Retina (tissue), 1 donor: ENCODE measurements at places on chromosomes 12 and 14.
A peak's percentile ranks its signal among the peaks of the same experiment; 100 is the strongest.

DNA sequence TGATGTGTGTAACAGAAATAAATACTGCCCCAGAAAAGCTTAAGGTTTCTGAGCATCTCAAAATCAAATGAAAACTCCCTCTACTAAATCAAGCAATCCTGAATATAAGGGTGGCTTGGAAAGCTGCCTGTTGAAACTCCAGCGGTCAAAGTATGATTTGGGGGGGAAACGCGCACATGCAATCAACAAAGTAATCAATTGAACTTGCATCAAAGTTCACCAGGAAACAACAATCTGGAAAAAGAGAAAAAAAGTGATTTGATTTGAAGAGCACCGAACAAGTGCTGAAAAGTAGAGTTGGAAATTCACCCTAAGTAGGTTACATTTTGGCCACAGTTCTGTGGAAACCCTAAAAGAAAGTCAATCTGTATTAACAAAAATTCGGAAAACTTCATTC lies 700 bp downstream of the CNIH1 start:
- DNase-seq: no peak

- peak; percentile 74 for DNase-seq
Observed at GRCh38 chr14:95394297-95395097, 74.8 kb upstream of the CLMN start.

GRCh38 chr12:128336204-128337070 lies 69.5 kb downstream of the TMEM132C start:
- no peak for DNase-seq

- no peak for DNase-seq
Observed at GRCh38 chr14:65594882-65595237, 182.3 kb downstream of the FUT8 start.

- DNase-seq: no peak
Observed at GRCh38 chr12:38289396-38289795, 27.2 kb upstream of the ALG10B start.

GRCh38 chr14:38789805-38790204 lies 313.2 kb downstream of the SEC23A start:
- DNase-seq: no peak

- peak; percentile 96 for DNase-seq
Observed at GRCh38 chr14:24367514-24368211, at the start of gene NFATC4. Gene NFATC4 (plus strand): TSS chr14:24368184. CDS start chr14:24368341, 157 bp downstream.

DNA sequence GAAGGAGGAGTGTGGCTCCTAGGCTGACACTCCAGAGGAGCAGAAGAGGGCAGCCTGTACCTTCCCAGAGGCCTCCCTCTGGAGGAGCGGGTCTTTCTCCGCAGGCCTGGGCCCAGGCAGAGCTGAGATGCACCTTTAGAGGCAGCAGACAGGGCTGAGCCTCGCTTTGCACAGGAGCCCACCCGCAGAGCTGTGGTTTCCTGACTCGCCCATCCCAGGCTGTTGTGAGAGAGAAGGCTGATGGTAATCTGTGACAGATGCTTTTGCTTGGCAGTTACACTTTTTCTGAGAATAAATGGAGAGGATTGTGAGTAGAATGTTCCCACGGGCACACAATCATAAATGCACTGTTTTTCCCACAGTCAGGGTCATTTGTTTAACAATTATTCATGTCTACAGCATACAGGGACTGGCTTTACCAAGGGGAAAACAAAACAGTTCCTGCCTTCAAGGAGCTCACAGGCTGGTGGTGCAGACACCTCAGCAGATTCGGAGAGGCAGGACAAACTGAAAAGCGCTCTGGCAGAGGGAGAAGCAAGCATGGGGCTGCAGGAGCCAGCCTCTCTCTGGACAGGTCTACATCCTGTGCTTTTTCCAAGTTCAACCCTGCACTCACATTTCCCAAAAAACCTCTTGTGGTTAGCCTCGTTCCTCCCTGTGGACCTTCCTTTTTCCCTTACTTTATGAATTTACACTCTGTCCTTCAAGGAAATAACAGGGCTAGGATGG lies 13.9 kb downstream of the EVL start:
- no peak for DNase-seq

DNA sequence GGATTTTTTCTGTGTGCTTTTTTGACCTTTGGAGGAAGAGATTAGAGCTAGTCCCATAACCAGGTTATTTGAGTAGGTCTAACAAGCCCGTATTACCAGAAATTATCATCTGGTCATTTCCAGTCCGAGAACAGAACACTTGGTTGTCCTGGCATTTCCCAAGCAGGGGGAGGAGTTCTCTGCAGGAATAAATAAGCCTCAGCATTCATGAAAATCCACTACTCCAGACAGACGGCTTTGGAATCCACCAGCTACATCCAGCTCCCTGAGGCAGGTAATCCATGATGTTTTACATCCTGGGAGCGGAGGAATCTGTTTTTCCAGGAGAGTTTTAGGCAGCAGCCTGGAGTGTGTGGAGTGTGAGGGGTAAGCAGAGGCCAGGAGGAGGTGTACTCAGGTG lies at the start of gene SERPINA3:
TSS of gene SERPINA3 (plus strand) at position 218 of the 400 bp plus-strand sequence. CDS start 2,051 bp downstream, outside the sequence.
- no peak for DNase-seq

GRCh38 chr12:90090929-90091651 lies 382.5 kb upstream of the ATP2B1 start:
- DNase-seq: no peak

DNA sequence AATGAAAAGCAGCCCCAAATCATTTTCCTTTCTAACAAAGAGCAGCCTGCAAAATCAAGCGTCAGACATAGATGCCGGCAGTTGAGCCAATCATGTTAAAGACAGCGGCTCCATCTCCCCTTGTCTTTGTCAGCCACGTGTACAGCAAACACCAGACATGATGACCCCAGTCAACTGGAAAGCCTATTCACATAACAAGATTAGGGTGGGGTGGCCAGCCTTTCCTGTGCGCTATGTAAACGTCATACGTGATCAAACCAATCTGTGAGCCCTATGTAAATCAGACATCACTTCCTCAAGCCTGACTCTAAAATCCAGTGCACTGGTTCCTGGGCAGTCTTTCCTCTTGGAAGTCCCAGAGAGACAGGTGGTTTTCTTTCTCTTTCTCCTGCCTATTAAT lies 9.9 kb upstream of the FICD start:
- DNase-seq: no peak

- DNase-seq: no peak
Observed at GRCh38 chr14:73489481-73490175, 1.1 kb upstream of the RIOX1 start.

- no peak for DNase-seq
Observed at GRCh38 chr14:77657280-77657679, 40.8 kb upstream of the SPTLC2 start.

DNA sequence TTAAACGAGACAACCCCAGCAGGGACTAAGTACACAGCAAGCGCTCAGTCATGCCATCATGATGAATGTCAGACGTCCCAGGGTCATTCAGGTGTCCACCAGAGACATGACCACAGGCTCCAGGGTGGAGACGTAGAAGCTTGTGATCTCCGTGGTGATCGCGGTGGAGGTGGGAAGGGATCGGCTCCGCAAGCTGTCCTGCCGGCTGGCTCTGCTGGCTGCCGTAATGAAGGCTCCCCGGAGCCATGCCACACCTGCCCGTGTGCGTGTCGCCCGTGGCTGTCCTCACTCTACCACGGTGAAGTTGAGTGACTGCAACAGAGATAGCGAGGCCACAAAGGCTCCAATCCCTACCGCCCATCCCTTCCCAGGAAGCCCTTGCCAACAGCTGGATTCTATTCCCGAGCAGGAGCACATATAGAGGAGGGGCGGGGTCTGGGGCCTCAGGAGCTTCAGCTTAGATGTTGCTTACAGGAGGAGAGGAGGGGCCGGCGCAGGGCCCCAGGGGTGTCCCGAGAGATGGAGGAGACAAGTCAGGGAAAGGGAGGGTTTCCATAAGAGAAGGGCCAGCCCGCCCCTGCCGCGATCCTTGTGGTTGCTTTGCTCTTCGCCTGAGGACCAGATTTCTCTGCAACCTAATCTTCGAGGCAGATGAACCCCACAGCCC lies 332.6 kb upstream of the SFSWAP start:
- peak; percentile 1 for DNase-seq

DNA sequence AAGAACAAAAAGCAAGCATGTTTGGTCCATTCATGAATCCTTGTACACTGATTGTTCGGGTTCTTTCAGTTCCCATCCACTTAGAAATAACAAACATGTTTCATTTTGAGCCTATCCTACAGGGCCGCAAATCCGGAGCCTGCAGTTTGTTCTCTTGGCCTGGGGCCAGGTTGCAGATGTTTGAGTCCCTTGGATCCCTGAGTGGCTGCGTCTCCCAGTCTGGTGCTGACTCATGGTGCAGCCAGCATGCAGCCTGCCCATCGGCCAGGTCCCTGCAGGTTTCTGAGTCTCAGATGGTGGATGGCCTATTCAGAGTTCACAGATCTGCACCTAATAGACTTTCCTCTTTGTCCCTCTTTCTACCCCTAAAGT lies 1.9 kb upstream of the DYNC1H1 start:
- DNase-seq: no peak

DNA sequence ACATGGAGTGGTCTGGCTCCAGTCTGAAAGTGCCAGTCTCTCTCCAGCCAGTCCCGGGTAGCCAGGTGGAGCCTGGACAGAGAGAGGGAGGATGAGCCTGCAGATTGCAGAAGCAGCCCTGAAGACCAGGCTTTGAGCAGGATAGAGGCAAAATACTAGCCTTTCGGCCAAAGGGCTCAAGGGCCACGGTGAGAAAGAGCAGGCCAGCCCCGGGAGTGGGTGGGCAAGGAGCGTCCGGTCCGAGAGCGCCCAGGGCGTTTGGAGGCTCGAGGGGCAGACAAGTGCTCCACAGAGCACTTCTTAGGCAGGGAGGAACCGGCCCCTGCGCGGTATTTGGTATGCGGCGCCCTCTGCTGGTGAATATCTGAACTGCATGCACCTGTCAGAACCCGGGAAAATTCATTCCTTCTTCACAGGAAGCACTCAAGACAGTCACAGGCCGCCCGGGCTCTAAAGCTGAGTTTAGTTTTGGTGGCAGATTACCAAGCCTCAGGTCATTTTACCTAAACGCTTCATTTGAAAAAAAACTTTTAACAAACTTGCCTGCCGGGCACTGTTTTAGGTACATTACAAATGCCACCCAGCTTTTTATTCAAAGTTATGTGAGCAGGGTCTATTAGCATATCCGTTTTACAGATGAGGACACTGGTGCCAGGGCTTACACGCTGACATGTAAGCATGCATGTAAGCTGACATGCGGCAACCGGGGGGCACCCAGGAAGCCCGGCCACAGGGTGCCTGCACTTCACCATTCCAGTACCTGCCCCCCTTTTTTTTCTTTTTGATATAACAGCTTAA lies 21.0 kb upstream of the PSMC1 start:
- peak; percentile 88 for DNase-seq

DNA sequence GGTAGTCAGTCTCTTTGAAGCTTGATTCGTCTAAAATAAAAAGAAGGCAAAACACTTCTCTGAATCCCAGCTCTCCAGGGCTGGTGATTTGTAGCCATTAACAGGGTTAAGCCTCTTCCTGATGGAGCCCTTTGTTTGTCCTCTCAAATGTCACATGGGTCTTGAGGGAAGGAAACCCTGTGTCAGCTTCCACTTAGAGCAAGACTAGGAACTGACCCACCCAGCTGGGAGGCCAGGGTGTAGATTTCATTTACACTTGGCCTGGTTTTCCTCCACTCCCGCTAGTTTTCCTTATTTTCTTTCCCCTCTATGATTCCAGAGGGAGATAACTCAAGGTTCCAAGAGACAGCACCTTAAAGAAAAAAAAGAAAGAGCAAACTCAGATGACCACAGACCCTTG lies 230.5 kb upstream of the EGLN3 start:
- DNase-seq: no peak

GRCh38 chr12:13437541-13437940 lies 241.0 kb downstream of the EMP1 start:
- no peak for DNase-seq

DNA sequence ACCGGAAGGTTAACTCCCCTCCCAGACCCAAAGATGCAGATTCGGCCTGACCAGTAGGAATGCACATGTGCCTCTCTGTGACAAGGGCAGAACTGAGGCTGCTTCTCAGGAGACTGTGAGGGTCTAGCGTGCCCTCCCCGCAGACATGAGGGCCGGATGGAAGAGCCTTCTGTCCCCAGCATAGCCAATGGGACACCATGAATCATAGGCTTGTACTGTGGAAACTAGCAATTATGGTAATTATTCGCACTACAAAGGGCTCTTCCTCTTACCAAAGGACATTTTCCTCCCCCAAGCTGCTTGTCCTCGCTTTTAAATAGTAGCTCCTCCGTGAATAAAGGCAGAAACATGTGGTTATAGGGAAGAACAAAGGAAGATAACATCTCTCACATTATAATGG lies 6.2 kb downstream of the COA8 start:
- DNase-seq: no peak

GRCh38 chr12:45532113-45532512 lies 197.4 kb upstream of the ARID2 start:
- DNase-seq: no peak

DNA sequence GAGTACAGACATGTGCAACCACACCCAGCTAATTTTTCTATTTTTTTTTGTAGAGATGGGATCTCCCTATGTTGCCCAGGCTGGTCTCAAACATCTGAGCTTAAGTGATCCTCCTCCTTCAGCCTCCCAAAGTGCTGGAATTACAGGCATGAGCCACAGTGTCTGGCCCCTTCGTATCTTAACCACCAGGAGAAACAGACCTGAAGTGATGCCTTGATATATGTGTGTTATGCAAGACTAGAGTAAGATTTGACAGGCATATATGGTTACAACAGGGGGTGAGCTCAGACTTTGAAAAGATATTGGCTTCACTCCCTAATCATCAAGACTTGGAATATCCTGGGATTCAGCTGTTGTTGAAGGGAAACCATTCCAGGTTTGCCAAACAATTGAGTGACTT lies 10.7 kb upstream of the GALNT6 start:
- no peak for DNase-seq

DNA sequence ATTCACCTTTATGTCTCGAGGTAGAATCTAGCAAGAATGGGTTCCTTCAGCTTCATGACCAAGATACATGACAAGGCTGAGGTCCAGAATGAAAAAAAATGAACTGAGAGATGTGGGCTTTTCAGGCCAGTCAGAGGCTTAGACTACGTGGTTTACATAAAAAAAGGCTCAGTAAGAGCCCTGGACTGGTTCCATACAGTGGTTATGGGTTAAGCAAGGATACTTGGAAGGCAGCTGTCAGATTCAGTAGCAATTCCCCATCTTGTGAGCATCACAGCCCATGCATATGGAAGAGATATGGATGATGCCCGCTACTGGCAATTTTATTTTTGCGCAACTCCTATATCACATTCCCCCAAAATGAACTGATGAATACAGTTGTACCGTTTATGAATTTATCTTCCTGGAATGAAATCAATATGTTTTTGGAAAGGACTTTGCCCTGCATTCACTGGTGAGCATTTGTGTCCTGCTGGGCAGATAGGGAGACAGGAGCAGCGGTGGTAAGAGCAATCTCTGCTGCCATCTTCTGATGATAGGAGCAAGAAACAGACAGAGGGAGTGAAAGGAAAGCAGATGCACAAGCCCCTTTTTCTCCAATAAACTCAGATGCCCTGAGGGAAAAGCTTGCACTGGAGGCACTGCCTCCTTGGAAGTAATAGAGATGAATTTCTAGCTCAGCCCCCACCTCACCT lies 280.4 kb downstream of the GALC start:
- peak; percentile 35 for DNase-seq

- DNase-seq: peak; percentile 88
Observed at GRCh38 chr12:54385251-54385914, 850 bp upstream of the ZNF385A start.

- DNase-seq: no peak
Observed at GRCh38 chr12:95413576-95413975, 60.4 kb upstream of the METAP2 start.

- no peak for DNase-seq
Observed at GRCh38 chr12:117561990-117562389, 200.6 kb upstream of the NOS1 start.
